ENCODE measurements at places on chromosomes 1 and 21. TPM values are rescaled to one million over a fixed set of nuclear protein-coding genes. Genes with fewer than 3 reads are reported as not detected.

- DNase-seq: no peak
Observed at GRCh38 chr1:118183586-118183985, 1.4 kb downstream of the SPAG17 start.

DNA sequence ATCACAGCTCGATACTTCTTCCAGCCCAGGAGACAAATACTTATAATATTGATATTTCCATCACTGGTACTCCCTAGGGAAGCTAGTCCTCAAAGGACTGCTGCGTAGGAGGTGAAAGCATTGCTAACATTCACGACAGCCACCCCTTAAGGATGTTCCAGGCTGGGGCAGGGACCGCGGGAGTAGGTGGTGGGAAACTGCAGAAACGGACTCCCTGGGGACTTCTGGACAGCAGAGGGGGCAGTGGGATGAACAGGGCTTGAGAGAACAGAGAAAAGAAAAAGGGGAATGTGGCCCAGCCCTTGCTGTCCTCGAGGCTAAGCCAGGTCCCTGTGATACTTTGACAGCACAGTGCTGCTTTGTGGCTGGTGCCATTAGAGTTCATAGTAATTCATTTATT, 108.0 kb downstream of the HMGB4 start:
- DNase-seq: no peak

DNA sequence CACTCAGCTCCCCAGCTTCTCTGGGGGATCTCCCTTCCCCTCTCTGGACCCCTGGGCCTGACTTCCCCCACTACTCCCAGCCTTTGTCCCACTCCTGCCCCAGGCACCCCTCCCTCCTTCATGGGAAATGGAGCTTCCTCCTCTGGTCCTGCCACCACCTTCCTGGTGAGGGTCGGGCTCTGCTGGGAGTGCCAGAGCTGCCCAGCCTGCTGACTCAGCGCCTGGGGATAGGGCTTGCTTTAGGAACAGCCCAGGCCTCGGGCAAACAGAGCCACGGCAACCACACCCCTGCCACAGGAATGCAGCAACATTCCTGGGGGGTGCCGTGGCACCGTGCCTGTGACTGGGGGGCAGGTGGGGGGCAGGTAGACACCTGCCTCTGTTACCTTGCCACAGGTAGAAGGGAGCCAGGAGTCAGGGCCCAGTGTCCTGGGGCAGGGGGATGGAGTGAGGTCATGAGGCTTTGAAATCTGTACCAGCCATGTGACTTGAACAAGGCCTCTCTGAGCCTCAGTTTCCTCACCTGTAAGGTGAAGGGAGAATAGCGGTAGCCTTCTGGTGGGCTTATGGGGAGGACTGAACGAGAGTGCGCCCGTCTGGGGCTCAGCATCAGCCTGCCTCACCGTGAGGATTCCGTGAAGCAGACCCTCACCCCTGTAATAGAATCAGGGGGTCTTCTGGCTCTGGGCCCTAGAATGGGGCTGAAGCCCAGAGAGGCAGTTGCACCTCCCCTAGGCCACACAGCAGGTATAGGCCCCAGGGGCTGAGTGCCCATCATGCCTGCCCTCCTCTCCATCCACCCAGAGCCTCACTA, 17.8 kb upstream of the EPHA2 start:
- no peak for DNase-seq

GRCh38 chr1:53979712-53980450, 33.7 kb downstream of the LRRC42 start:
- DNase-seq: no peak

DNA sequence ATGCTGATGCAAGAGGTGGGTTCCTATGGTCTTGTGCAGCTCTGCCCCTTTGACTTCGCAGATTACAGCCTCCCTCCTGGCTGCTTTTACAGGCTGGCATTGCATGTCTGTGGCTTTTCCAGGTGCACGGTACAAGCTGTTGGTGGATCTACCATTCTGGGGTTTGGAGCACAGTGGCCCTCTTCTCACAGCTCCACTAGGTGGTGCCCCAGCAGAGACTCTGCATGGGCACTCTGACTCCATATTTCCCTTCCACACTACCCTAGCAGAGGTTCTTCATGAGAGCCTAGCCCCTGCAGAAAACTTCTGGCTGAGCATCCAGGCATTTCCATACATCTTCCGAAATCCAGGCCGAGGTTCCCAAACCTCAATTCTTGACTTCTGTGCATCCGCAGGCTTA, 989.0 kb downstream of the PLA2G4A start:
- DNase-seq: no peak

DNA sequence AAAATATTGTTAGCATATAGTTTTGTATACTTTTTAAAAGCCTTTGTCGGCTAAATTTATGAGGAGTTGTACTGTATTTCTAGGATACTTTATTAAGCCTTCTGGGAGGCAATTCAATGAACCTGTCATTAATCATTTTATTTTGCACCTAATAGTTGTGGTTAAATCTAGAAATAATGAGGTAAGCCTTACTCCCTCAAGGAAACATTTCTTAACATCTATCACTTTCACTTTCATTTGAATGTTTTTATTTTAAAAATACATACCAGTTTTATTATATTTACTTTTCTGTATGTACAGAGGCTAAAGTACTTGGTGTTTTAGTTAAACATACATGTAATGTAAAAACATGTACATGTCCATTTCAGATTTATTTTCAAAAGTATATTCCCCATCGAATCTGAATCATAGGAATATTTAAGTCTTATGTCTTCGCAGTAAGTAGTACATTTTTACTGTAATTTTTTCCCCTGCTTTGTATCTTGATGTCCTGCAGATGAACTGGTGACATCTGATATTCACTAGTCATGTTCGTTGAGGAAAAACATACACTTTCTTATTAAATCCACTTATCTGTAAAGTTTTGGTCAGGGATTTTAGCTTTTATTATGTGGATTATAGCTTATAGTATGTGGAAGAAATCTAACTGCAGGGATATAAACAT, 82.8 kb downstream of the DISP1 start:
- no peak for DNase-seq

DNA sequence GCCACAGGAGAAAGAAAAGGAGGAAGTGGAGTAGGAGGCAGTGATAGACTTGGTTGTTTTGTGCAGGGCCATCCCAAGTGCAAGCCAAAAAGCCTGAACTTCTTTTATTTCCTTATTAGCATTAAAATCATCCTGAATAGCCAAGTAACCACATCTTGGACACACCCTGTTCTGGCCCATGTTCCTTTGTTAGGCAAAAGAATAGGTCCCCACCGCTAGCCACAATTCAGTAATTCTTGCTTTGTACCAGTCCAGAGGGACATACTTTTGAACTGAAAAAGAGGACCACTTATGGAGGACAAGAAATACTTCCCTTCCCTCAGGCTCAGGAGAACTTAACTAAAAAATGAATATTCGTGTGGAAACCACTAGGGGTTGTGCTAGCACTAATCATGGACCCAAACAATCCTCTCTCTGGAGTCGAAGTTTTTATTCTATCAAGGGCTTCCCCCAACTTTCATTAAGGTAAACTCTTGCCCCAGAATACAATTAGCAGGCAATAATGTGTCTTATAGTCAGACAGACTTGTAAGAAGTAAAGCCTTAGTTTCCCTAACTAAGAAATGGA, 19.4 kb downstream of the TNFSF4 start:
- DNase-seq: no peak

DNA sequence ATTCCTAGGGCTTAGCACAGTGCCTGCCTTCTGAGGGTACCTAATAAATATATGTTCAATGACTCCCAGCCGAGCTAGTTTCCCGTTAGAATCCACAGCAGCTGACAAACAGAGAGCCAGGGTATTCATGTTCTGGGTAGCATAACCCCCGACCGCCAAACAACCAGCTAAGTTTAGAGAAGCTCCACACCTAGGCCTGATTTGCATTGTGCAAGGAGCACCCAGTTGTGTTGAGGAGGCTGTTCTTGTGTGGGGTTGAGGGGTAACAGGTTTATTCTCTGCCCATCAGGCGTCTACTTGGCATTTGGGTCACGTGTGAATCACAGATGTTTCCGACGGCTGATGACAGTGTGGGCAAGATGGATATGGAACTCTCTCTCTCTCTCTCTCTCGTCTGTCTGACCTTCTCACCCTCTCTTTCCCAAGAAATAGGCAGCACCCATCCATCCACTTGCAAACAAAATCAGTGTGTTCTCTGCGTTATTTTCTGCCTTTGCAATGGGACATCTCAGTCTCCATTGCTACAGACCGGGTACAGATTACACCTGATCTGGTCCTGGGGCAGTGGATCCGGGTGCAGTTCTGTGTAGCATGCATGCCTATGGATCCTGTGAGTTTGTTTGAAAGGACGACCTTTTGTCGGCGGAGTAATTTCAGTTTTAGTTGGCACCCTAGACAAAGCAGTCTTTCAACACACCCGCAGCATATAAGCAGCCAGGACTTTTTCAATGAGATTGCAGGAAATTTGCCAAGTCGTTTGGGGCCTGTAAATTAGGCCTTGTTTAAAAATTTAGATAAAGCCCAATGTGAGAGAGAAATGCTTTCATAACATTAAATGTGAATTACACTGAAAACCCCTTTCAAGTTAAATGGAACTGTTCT, 29.4 kb downstream of the KAZN start:
- no peak for DNase-seq

DNA sequence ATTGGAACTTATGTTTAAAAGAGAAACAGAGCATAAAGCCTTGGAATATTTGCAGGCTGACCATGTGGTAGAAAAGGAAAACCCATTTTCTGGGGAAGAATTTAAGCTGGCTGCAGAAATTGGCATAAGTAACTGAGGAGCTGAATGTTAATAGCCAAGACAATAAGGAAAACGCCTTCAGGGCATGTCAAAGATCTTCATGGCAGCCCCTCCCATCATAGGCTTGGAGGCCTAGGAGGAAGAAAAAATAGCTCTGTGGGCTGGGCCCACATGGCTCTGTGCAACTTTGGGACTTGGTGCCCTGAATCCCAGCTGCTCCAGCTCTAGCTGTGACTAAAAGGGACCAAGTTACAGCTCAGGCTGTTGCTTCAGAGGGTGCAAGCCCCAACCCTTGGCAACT, 51.5 kb downstream of the CTH start:
- no peak for DNase-seq

DNA sequence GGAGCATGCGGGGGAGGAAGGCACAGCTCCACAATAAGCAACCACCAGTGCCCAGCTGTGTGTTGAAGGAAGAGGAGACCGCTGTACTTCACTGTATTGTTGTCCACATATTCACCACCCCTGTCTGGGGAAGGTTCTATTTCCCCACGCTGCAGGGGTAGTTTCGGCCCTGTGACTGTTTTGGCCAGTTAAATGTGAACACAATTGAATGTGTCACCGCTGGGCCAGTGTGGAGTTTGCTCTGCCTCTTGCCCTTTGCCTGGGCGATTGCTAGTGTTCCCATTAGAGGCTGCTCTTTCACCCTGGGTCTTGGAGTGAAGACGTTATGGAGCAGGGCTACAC, 32.6 kb downstream of the UBE4B start:
- DNase-seq: no peak

GRCh38 chr1:174165471-174166137, 6.3 kb downstream of the RABGAP1L start:
- DNase-seq: no peak

GRCh38 chr1:234600418-234601281, 9.3 kb downstream of the IRF2BP2 start:
- no peak for DNase-seq

DNA sequence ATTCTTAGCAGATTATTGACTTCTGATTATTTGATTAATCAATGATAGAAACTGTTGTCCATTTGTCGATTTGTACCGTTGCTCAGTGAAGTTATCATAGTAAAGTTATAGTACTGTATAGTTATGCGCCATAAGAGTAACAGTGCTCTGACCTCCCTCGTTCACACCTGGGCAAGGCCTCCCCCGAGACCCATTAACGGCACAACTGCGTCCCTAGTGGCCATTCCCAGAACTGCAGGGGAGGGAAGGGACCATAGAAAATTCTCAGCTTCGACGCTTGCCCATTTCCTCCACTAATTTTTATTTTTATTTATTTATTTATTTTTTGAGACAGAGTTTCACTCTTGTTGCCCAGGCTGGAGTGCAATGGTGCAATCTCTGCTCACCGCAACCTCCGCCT, 334.4 kb downstream of the DSCAM start:
- no peak for DNase-seq

GRCh38 chr1:201098992-201099677, 13.1 kb downstream of the CACNA1S start:
- no peak for DNase-seq

DNA sequence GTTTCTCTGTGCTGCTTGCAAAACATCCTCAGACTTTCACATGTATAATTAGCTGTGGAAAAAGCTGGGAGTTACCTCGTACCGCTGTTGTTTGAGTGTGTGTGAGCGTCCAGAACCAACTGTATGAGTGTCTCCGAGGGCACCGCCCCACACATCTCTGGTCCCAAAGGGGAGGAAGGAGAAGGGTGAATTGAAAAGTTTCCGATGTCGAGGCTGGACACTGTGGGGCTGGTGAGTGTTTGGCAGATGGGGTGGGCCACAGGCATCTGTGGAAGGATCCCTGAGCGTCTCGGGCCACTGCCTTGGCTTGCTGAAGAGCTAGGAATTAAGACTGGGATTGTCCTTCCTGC, 1.2 kb downstream of the ATP2B4 start:
- peak; percentile 44 for DNase-seq

GRCh38 chr1:220746851-220747250, 1.3 kb upstream of the MTARC2 start:
- DNase-seq: no peak

GRCh38 chr1:206908038-206908437, 10.8 kb downstream of the IL24 start:
- no peak for DNase-seq

DNA sequence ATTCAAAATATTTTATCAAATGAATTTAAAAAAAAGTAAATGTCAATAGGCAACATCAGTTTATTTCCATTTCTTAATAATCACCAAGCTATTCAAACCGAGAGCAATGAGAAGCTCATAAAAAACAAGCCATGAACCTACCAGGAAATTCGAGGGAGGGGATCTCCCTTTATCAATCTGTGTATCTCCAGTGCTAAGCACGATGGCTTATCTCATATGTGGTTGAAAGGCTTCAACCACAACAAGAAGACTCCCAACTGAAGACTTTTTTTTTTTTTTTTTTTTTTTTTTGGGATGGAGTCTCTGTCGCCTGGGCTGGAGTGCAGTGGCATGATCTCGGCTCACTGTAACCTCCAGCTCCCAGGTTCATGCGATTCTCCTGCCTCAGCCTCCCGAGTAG, 833.3 kb downstream of the USP25 start:
- DNase-seq: no peak

DNA sequence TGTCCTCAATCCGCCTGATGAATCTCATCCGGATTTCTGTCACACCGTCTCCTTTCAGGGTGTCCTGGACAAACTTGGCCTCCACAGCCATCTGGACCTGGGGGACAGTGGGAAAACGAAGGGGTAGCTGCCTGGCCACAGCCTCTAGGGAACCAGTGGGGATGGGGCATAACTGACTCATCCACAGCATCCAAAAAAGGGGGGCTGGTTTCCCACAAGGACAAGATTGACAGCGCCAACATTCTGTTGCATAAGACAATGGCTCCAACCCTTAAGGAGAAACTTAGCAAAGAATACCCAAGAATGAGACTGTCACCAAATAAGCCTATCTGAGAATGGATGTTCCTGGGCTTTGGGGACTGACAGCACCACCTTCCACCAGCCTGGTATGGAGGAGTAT, 12.1 kb downstream of the TRAPPC3 start:
- DNase-seq: no peak

KRTAP20-4 gene
- not detected for total RNA-seq

TMOD4 gene
- total RNA-seq: 3.8 TPM

C1orf185 gene
- total RNA-seq: not detected

NCF2 gene
- total RNA-seq: 21.7 TPM

PRKACB gene
- 140 TPM for total RNA-seq

LCE3E gene
- total RNA-seq: not detected

ABL2 gene
- 16.3 TPM for total RNA-seq
